ENCODE measurements at places on chromosomes 5 and 9.
A peak's percentile ranks its signal among the peaks of the same experiment; 100 is the strongest.

- H3K4me1 ChIP-seq, result no peaks in the 10 kb centered on the region
- no peaks in the 10 kb centered on the region for H3K27me3 ChIP-seq
- no peak overlapping the region for H3K4me3 ChIP-seq
- no peak for DNase-seq
These were observed 134.8 kb upstream of the ADAMTS16 start for GRCh38 chr5:5005353-5005752.

GRCh38 chr5:1772634-1773033, 27.0 kb downstream of the MRPL36 start:
- H3K4me3 ChIP-seq, result no peak overlapping the region
- no peak for DNase-seq
- H3K4me1 ChIP-seq, result no peaks in the 10 kb centered on the region
- H3K27me3 ChIP-seq, result no peaks in the 10 kb centered on the region

GRCh38 chr9:133789778-133790177, 51.6 kb upstream of the SARDH start:
- H3K4me3 ChIP-seq, result no peak overlapping the region
- no peak overlapping the region for H3K27ac ChIP-seq

GRCh38 chr9:136634904-136635303, 27.8 kb upstream of the EGFL7 start:
- no peak overlapping the region for H3K4me3 ChIP-seq
- H3K27ac ChIP-seq, result no peak overlapping the region
- H3K36me3 ChIP-seq, result no peaks in the 10 kb centered on the region
- no peak for DNase-seq
- peaks cover 6% of the 10 kb centered on the region for H3K4me1 ChIP-seq

DNA sequence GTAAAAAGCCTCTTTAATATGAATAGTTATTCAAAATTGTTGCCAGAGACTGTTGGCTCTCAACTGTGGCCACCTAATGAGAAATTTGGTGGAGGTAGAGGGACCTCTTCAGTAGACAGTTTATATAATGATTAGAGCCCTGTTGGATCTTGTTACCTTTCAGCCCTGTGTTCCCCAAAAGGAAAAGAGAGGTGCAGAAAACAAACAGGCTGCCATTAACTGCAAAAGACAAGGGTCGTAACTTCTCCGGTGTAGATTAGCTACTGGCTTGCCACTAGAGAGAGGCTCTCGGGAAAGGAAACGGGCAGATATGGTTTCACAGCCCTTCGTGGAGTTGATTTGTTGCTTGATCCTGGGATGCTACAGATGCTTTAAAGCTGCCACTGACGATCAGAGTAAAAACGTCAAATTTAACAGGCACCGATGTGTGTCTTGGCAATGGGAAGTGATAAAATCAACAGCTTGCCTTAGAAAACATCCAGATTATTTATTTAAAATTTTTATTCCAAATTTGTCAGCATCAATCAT, 7.8 kb downstream of the FST start:
- peaks cover 3% of the 10 kb centered on the region for H3K27me3 ChIP-seq
- H3K4me1 ChIP-seq, result no peaks in the 10 kb centered on the region
- H3K27ac ChIP-seq, result no peak overlapping the region

DNA sequence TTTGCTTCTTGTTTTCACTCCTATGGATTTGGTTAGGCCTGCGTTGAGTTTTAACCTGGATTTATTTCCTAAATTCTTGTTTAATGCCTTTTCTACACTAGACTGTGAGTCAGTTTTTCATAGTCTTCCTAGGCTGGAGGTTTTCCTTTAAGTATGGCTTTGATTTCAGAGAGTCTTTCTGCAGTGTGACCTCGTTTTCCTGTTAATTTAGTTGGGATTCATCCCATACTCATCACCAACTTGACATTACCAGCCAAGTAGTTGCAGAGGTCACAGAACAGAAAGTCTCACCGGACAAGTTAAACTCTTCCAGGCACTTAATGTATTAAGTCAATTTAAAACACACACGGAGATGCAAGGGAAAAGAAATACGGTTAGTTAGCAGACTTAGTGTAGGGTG, 29.7 kb upstream of the AUH start:
- no peak overlapping the region for H3K27ac ChIP-seq
- H3K27me3 ChIP-seq, result no peaks in the 10 kb centered on the region
- no peak for DNase-seq
- no peaks in the 10 kb centered on the region for H3K36me3 ChIP-seq
- H3K4me1 ChIP-seq, result no peaks in the 10 kb centered on the region
- H3K4me3 ChIP-seq, result no peak overlapping the region

DNA sequence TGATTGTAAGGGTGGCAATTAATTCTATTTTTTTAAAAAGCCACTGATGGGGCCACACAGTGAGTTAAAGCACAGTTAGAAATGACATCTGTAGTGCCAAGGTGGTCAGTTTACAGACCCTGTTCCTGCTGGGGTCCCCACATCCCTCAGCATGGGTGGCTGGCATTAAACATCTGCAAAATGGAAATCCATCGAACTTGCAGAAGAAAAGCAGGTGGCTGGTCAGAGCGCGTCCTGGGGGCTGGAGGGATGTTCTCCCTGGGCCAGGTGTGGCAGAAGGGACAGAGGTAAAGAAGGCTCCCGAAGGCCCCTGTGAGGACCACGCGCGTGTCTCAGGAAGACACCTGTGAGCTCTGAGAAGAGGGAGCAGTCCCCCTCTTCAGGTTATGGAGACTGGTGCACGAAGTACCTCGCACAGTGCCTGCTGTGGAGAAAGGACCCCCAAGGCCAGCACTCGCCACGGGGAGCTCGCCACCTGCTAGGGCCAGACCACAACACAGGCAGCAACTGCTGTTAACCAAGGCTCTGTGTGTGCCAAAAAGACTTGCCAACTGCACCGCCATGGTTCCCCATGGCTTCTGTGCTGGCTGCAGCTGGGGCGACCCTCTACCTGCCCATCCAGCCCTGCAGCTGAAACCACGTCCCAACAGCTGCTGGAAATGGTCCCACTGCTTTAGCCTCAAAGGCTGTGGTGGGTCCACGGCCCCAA, 65.2 kb downstream of the RASGEF1C start:
- DNase-seq, result no peak
- no peaks in the 10 kb centered on the region for H3K27me3 ChIP-seq
- no peak overlapping the region for H3K4me3 ChIP-seq
- no peaks in the 10 kb centered on the region for H3K36me3 ChIP-seq

- no peak for DNase-seq
- H3K4me3 ChIP-seq, result no peak overlapping the region
- no peak overlapping the region for H3K27ac ChIP-seq
- peaks cover 35% of the 10 kb centered on the region for H3K36me3 ChIP-seq
- no peaks in the 10 kb centered on the region for H3K27me3 ChIP-seq
These were observed 10.1 kb downstream of the ATG12 start for GRCh38 chr5:115831163-115831768.

GRCh38 chr5:148209151-148209770, 6.4 kb downstream of the SPINK6 start:
- no peak for DNase-seq
- no peak overlapping the region for H3K27ac ChIP-seq
- H3K4me3 ChIP-seq, result no peak overlapping the region
- H3K36me3 ChIP-seq, result no peaks in the 10 kb centered on the region
- H3K27me3 ChIP-seq, result no peaks in the 10 kb centered on the region
- H3K4me1 ChIP-seq, result no peaks in the 10 kb centered on the region

DNA sequence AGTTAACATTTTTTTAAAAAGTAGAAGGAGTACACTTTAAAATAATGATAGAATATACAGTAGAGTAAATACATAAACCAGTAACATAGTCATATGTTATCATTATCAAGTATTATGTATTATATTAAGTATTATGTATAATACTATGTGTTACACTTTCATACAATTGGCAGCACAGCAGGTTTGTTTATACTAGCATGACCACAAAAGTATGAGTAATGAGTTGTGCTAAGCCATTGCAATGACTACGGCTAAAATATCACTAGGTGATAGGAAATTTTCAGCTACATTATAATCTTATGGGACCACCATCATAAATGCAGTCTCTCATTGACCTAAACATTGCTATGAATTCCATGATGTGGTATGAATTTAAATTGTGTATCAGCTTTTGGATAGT, 506.0 kb downstream of the HTR1A start:
- DNase-seq, result no peak
- no peaks in the 10 kb centered on the region for H3K27me3 ChIP-seq
- H3K4me1 ChIP-seq, result no peaks in the 10 kb centered on the region
- H3K27ac ChIP-seq, result no peak overlapping the region
- no peaks in the 10 kb centered on the region for H3K36me3 ChIP-seq

DNA sequence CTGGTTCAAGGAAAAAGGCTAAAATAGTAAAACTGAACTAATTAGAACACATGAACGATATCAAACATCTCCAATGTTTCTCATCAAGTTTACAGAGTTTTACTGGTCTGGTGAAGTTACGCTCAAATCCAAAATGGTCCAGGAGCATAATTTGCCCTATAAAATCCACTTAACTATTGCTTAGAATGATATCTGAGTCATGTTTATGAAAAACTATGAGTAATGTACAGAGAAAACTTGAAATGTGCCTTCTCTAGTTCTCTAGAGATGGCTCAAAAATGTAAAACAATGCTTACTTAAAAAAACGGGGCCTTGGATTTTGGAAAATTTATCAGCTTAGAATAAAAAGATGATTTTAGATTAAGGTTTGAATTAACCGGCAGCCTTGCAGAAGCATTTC, 108.1 kb downstream of the FBXW11 start:
- H3K27me3 ChIP-seq, result no peaks in the 10 kb centered on the region
- H3K4me1 ChIP-seq, result no peaks in the 10 kb centered on the region
- no peak overlapping the region for H3K4me3 ChIP-seq

GRCh38 chr9:34124926-34125325, 1.6 kb downstream of the DCAF12 start:
- H3K36me3 ChIP-seq, result no peaks in the 10 kb centered on the region
- peak overlapping the region; percentile 90 for H3K27ac ChIP-seq
- peaks cover 35% of the 10 kb centered on the region for H3K4me1 ChIP-seq
- H3K27me3 ChIP-seq, result no peaks in the 10 kb centered on the region

- H3K27ac ChIP-seq, result no peak overlapping the region
- no peak for DNase-seq
- no peaks in the 10 kb centered on the region for H3K27me3 ChIP-seq
- no peaks in the 10 kb centered on the region for H3K4me1 ChIP-seq
- H3K36me3 ChIP-seq, result no peaks in the 10 kb centered on the region
These were observed 84.9 kb downstream of the ADAMTS12 start for GRCh38 chr5:33806738-33807442.

DNA sequence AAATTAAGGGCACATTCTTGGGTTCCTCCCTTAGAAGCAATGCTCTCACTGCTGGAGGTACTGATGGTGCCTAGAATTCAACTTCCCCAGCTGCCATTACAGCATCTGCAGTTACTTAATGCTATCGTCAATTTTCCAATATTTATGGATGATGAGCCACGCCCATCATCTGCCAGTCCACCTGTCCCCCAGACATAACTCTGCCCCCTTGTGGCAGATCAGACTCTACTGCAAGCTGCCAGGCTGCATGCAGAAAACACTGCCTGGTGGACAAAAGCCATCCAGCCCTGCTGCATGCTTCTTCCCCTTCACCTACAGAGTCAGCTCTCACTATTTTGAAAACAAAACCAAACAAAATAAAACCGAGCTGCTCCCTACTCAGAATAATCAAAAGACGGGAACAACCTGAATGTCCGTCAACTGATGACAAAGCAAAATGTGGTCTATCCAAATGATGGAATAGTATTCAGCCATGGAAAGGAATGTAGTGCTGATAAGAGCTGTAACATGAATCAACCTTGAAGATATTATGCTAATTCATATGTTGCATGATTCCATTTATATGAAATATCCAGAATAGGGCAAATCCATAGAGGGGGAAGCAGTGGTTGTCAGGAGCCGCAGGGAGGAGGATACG, 66.4 kb downstream of the RETREG1 start:
- DNase-seq, result no peak
- H3K4me3 ChIP-seq, result no peak overlapping the region
- no peak overlapping the region for H3K27ac ChIP-seq
- no peaks in the 10 kb centered on the region for H3K27me3 ChIP-seq

GRCh38 chr9:68933434-68934328, 80.2 kb downstream of the PRKACG start:
- H3K27me3 ChIP-seq, result peaks cover 5% of the 10 kb centered on the region
- no peaks in the 10 kb centered on the region for H3K36me3 ChIP-seq
- no peak overlapping the region for H3K4me3 ChIP-seq
- no peak for DNase-seq
- H3K27ac ChIP-seq, result no peak overlapping the region

- H3K4me1 ChIP-seq, result no peaks in the 10 kb centered on the region
- no peak for DNase-seq
- H3K27me3 ChIP-seq, result no peaks in the 10 kb centered on the region
These were observed 174.0 kb upstream of the ZNF618 start for GRCh38 chr9:113701774-113702755.

- H3K36me3 ChIP-seq, result no peaks in the 10 kb centered on the region
- H3K4me1 ChIP-seq, result no peaks in the 10 kb centered on the region
- no peaks in the 10 kb centered on the region for H3K27me3 ChIP-seq
These were observed 92.3 kb upstream of the SEMA6A start for GRCh38 chr5:116666901-116667300.

GRCh38 chr9:30925635-30926034, 1458.8 kb upstream of the ACO1 start:
- no peaks in the 10 kb centered on the region for H3K4me1 ChIP-seq
- H3K4me3 ChIP-seq, result no peak overlapping the region
- H3K36me3 ChIP-seq, result no peaks in the 10 kb centered on the region
- no peak overlapping the region for H3K27ac ChIP-seq

DNA sequence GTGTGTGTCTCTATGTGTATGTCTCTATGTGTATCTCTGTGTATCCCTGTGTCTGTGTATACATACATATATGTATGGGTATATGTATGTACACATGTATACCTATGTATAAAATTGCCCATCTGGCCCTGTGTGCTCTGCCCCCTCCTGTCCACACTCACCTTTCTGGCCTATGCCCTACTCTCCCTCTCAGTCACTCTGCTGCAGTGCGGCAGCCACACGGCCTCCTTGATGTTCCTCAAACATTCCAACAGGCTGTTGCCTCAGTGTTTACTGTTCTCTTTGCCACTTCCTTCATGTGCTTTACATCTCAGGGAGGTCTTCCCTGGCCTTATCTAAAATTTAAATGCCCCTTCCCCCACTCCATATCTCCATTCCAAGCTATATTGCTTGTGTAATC, 18.3 kb upstream of the RNF180 start:
- no peaks in the 10 kb centered on the region for H3K36me3 ChIP-seq
- no peak overlapping the region for H3K27ac ChIP-seq
- no peak overlapping the region for H3K4me3 ChIP-seq
- no peaks in the 10 kb centered on the region for H3K27me3 ChIP-seq
- H3K4me1 ChIP-seq, result no peaks in the 10 kb centered on the region

DNA sequence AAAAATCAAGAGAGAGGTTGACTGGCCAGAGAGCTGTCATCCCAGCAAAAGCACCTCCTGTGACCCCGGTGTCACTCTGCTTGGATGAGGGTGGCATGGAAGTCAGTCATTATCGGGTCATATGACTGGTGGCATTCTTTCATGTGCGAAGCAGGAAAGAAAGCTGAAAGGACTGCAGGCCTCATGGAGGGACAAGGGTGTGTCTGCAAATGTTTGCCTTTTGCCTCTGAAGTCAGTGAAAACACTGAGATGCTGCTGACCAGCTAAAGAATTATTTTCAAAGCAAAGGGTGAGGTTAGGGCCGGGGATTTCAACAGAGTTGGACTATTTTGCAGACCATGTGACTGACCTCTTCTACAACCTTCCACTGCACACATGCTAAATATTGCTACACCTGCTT, 298.3 kb downstream of the CSNK1G3 start:
- no peaks in the 10 kb centered on the region for H3K4me1 ChIP-seq
- no peak for DNase-seq
- H3K4me3 ChIP-seq, result no peak overlapping the region
- no peaks in the 10 kb centered on the region for H3K27me3 ChIP-seq
- H3K27ac ChIP-seq, result no peak overlapping the region
